ENCODE measurements at places on chromosomes 11 and 22.
A peak's percentile ranks its signal among the peaks of the same experiment; 100 is the strongest.

DNA sequence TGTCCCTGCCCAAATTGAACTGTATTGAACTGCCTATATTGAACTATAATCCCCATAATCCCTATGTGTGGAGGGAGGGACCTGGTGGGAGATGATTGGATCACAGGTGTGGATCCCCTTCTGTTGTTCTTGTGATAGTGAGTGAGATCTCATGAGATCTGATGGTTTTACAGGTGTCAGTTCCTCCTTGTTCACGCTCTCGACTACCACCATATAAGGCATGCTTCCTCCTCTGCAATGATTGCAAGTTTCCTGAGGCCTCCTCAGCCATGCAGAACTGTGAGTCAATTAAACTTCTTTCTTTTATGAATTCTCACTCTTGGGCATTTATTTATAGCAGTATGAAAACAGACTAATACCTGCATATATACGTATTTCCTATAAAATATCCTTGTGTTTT is 206.5 kb upstream of the PDGFD start:
- DNase-seq: no peak

- no peak for DNase-seq
Measured at GRCh38 chr11:109658190-109658589, 236.2 kb downstream of the C11orf87 start.

DNA sequence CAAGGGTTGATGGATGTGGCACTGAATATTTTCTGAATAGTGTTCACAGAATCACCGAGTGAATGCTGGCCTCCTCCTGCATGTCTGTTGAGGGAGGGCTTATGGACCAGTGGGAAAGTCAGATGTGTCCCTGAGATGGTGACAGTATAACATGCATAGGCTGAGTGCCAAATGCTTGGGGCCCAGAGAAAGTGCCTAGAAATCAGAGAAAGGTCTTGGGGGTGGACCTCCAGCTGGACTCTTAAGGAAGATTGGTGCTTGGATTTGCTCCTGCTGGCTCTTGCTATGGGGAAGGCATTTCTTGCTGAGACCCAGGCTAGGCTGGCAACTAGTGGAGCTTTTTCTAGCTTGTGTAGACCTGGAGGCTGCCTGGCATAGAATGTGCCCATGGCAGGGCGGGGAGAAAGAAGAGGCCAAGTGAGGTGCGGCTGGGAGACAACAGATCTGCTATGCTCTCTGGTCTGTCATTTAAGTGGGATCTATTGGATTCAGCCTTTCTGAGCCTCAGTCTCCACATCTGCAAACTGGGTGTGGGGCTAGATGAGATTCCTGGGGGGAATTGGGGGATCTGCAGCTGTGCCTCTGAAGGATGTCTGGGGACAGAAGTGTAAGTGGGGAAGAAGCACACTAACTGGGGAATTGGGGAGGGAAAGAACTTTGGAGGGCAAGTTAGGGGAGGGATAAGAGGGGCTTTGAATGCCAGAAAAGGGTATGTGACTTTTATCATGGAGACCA is 27.4 kb downstream of the ZNRF3 start:
- no peak for DNase-seq

- peak; percentile 21 for DNase-seq
Measured at GRCh38 chr11:75386942-75387630, 12.2 kb upstream of the RPS3 start.

DNA sequence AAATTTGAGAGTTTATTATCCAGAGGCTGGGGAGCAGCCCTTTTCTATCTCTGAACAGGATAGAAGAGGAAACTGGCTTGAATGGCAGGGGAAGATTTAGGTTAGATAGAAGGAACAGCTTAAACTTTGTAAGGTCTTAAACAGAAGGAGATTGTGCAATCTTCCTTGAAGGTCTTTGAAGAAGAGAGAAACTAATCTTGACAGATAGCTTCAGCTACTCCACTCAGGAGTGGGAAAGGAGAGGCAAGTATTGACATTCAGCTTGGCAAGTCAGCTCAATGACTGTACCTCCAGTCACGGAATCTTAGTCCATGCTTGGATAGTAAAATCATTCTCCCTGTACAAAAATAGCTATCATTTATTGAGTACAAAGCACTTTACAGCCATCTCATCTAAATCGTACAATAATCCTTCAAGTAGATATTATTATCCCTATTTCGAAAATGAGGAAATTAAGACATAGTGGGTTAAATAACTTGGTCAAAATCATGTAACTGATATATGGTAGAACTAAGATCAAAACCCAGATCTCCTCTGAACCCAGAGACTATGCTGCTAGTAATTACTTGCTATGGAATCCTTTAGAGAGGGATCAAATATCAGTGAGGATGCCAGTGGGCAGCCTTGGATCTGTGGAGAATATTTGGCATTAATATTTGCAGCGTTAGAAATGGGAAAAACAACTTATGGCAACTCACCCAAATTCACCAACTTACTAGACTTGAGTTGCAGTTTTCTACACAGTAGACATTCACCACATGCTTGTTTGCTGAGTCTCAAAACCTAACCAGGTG is 14.6 kb downstream of the C11orf97 start:
- DNase-seq: no peak

- DNase-seq: peak; percentile 52
Measured at GRCh38 chr11:107018902-107019493, 722 bp upstream of the GUCY1A2 start.

- DNase-seq: no peak
Measured at GRCh38 chr11:132264616-132265015, 894.2 kb downstream of the NTM start.

DNA sequence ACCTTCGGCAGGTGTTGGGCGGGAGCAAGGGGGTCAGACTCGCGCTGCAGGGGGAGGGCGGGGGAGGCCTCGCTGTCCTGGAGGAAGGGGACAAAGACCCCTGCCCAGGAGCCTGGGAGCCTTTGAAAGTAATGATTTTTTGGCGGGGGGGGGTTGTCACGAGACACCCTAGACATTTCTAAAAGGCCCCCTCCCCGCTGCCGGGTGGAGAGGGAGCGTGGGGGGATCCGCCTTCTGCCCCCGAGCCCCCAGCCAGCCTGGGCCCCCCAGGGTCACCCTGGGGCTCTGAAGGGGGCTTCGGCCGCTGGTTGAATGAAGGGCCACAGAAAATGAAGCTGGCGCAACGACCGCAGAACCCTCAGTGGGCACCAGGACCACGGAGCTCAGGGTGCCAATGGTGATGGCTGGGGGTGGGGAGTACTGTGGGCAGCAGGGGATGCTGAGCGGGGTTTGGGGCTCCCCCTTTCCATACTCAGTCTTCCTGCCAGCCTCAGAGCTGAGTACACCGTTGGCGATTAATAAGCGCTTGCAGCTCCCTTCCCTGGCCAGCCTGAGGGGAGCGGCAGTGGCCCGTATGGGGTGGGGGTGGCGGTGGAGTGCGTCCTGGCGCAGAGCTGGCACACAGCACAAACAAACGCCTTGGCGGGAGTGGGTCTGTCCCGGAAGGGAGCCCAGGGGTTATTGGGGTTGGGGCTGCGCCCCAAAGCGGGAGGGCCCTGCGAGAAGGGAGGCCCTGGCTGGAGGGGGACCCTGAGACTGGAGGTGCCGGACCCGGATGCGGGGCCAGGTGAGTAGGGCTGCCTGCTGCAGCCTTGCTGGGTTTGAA is 1.2 kb upstream of the DUSP8 start:
- no peak for DNase-seq

DNA sequence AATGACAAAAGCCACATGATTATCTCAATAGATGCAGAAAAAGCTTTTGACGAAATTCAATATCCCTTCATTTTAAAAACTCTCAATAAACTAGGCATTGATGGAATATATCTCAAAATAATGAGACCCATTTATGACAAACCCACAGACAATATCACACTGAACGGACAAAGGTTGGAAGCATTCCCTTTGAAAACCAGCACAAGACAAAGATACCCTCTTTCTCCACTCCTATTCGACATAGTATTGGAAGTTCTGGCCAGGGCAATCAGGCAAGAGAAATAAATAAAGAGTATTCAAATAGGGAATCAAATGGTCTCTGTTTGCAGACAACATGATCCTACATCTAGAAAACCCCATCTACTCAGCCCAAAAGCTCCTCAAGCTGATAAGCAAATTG is 52.0 kb downstream of the CASP12 start:
- no peak for DNase-seq

DNA sequence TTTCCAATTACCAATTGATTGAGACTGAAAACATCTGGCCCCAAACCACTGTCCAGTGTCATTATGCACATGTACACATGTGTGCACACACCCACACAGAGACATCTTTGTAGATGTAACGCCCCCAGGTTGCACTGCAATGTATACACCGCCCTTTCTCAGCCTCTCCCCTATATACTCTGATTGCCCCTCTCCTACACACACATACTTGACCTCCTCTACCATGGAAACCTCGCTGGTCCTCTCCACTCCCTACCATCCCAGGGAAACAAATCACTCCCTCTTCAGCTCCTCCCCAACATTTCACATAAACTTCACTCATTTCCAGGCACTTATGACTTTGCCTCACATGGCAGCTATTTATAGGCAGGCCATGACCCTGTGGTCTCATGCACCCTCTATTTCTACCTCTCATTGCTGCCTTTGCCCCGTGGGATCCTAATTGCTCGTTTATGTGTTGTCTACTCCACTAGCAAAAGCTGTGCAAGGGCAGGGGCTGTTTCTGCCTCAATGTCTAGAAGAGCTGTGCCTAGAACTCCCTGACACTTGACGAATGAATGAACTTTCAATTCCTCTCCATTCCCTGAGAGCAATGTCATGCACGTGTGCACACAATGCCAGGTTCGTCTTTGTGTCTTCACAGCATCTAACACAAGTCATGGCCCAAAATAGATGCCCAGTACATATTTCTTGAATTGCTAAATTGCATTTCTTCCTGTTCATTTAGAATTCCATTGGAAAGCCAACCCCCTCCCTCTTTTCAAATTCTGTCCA is 10.0 kb upstream of the TMA7B start:
- no peak for DNase-seq

DNA sequence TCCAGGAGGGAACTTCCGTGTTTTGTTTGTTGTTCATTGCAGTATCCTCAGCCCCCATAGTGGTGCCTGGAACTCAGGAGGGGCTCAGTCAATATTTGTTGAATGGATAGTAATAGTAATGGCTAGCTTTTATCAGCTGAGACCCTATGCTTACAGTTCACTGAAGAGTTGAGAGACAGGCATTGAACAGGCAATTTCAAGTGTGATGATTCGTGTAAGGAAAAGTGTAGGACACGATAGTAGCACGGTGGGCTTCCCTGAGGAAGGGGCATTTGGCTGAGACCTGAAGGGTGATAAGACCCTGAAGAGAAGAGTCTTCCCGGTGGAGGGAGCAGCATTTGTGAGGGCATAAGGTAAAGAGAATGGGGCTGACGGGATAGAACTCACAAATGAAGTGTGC is 159.3 kb downstream of the COMMD9 start:
- DNase-seq: no peak

GRCh38 chr11:35791088-35791958 is 128.7 kb downstream of the TRIM44 start:
- peak; percentile 44 for DNase-seq

DNA sequence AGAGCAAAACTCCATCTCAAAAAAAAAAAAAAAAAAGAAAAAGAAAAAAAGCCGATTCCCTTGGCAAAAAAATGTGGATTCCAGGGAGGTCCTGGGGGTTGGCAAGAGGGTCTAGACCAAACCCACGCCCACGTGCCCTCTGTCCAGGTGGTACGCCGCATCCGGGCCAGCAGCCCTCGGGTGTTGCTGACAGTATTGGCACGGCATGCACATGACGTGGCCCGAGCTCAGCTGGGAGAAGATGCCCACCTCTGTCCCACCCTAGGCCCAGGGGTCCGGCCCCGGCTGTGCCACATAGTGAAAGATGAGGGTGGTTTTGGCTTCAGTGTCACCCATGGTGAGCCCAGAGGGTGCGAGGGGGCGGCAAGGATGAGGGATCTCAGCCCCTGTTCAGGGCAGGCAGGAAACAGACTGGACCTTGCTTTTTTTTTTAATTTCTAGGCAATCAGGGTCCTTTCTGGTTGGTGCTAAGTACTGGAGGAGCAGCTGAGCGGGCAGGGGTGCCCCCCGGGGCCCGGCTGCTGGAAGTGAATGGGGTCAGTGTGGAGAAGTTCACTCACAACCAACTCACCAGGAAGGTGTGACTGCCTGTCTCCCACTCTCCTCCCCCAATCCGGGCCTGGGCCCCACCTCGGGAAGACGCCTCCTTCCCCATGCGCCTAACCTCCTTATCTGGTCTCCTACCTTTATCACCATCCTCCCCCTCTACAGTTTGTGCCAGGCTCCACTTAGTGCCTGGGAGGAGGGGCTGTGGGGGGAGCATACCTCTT is 2.0 kb downstream of the NHERF4 start:
- DNase-seq: no peak

DNA sequence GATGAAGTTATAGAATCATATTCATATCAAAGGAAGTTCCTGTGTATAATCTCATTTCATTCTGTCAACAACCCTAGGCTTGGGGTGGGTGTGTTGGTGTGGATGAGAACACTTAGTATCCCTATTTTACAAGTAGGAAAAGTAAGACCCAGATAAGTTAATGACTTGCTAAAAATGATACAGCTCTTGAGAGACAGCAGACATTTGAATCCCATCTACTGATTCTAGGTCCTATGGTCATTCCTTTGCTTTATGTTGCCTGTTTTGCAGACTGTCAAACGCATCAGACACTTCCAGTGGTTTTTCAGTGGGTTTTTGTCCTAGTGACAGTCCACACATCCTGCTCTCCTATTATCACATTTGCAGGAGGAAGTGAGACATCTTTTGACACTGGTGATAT is 153.1 kb downstream of the TEAD1 start:
- DNase-seq: no peak

DNA sequence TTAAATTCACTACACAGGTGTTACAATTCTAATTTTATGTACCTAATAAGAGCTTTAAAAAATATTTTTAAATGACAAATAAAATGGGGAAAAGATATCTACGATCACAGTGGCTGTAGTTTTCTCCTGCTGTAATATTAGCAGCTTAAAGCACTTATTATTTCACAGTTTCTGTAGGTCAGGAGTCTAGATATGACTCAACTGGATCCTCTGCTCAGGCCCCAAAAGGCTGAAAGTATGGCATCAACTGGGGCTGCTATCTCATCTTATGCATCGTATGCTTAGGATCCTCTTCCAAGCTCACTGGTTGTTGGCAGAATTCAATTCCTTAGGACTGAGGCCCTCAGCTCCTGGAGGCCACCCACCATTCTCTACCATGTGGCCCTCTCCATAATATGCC is 12.8 kb downstream of the FBXO3 start:
- no peak for DNase-seq

DNA sequence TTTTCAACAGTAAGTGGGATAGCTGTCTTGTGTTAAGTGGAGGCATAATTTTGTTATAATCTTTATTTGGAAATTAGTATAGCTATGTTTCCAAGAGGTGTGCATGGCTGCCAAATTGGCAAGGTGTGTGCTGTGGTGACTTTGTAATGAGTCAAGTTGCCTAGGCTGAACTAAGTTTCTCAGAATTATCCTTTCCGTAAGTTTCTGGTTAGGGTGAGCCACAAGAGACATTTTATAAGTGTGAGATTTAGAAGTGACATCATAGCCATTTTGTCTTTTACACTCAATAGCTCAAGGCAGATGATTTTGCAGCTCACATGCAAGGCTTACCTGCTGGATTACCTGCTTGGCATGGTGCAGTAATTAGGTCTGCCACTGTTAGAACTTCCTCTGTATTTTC is 90.3 kb downstream of the C11orf87 start:
- no peak for DNase-seq

GRCh38 chr11:104095791-104096190 is 59.4 kb downstream of the DDI1 start:
- DNase-seq: no peak

Data from kidney glomerular epithelial cell (primary cell).